ENCODE measurements at places on chromosomes 1 and 21. TPM values are rescaled to one million over a fixed set of nuclear protein-coding genes. Genes with fewer than 3 reads are reported as not detected.

GRCh38 chr1:88983791-88984559, 8.5 kb downstream of the KYAT3 start:
- no peak overlapping the region for H3K4me3 ChIP-seq
- no peaks in the 10 kb centered on the region for H3K36me3 ChIP-seq
- no peak for DNase-seq
- H3K4me1 ChIP-seq = peaks cover 45% of the 10 kb centered on the region
- H3K27ac ChIP-seq = peak overlapping the region; percentile 68

DNA sequence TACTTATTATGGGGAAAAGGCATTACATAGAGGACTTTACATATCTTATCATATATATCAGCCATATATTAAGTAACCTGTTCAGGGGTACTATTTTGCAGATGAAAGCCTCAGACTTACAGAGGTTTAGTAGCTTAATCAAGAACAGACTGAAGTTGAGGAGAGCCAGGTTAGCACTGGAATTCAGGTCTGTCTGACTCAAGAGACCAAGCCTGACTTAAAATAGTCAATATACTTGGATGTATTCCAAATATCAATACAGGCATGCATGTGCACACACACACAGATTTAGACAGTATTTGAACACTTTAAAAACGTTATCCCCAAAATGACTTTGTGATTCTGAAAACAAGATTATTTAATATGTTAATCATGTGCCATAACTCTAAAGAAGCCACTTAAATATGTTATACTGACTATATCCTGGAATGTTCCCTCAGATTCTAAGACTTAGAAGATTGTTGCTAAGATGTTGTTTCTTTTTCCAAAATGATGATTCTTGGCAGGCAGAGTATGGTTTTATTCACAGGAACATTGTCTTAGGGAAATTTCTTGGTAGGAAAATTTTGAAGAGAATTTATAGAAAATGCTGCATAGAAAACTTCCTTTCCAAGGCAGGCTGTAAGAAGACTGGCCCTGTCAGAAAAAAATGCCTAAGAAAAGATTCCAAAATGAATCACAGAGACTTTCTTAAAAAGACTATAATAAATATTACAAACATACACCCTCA, 61.6 kb downstream of the ADAMTS1 start:
- no peaks in the 10 kb centered on the region for H3K36me3 ChIP-seq
- no peaks in the 10 kb centered on the region for H3K27me3 ChIP-seq
- H3K4me1 ChIP-seq = no peaks in the 10 kb centered on the region
- no peak overlapping the region for H3K4me3 ChIP-seq

DNA sequence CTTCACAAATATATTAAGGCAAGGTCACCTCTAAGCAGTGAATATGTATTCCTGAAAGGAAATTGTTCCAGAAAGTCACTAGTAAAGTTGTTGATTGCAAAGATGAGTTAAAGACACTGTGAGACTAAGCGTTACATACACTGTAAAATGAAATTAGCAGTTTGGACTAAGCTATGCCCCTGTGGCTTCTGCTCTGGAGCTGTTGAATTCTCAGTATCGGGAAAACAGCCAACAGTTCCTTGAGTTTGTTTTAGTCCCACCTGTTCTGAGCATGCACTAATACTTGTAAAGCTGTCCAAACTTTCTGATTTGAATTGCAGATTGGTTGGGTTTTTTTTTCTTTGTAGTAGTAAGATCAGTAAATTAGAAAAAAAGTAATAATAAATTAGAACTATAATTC, 21.0 kb downstream of the ANGPTL1 start:
- no peaks in the 10 kb centered on the region for H3K27me3 ChIP-seq
- H3K27ac ChIP-seq = no peak overlapping the region
- H3K4me3 ChIP-seq = no peak overlapping the region
- DNase-seq = no peak
- no peaks in the 10 kb centered on the region for H3K4me1 ChIP-seq

DNA sequence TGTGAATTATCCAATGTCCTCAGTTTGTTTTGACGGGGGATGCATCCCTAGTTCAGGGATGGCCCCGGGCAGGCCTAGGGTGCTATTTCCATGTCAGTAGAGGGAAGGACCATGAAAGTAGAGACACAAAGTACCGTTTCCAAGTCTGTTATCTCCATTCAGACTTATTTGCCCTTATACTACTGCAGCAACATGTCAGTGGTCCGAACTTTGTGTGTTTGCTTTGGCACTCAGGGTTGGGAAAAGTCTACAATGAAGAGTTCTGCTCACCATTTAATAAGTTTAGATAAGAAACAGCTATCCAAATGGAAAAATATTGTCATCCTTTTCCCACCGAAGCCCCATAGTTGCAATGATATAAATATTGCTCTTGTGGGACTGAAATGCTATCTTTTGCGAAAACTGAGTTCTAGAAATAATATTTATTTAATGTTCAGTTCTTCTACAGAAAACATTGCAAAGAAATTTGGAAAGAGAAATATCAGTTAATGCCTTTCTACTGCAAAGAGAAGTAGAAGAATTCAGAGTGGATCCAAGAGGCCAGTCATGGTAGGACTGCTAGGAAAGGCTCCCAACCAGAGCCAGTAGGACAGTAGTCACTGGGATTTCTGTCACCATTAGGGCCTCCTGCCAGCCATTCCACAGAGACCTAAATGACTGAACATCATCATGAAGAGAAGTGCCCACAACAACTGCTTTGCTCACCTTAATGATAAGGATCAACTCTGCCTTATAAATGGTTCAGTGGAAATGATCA, 11.5 kb upstream of the AGT start:
- no peak for DNase-seq
- no peak overlapping the region for H3K27ac ChIP-seq
- no peaks in the 10 kb centered on the region for H3K27me3 ChIP-seq
- H3K36me3 ChIP-seq = no peaks in the 10 kb centered on the region

GRCh38 chr1:12402159-12402673, 172.4 kb downstream of the VPS13D start:
- no peak for DNase-seq
- peaks cover 38% of the 10 kb centered on the region for H3K36me3 ChIP-seq
- H3K27ac ChIP-seq = no peak overlapping the region
- H3K27me3 ChIP-seq = no peaks in the 10 kb centered on the region
- H3K4me3 ChIP-seq = no peak overlapping the region

DNA sequence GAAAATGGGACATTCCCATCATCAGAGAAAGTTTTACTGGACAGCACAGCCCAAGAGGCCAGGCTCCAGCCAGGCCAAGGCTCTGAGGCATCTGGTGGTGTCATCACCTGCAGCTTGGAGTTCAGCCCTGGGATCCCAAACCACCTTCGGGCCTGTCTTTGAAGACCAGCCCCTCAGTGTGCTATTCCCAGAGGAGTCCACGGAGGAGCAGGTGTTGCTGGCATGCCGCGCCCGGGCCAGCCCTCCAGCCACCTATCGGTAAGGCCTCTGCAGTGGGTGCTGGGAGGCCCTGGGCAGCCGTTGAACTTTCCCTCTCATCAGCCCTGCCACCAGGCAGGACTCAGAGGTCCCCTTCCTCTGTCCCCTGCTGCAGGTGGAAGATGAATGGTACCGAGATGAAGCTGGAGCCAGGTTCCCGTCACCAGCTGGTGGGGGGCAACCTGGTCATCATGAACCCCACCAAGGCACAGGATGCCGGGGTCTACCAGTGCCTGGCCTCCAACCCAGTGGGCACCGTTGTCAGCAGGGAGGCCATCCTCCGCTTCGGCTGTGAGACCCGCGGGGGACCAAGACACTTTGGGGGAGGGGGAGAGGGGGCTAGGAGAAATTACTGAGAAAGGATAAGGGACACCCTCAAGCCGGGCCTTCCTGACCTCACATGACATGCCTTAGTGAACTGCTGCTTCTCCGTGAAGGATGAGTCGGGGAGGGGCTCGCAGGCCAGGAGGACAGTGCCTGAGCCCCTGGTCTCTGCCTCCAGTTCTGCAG, 15.0 kb downstream of the CNTN2 start:
- peaks cover 8% of the 10 kb centered on the region for H3K4me1 ChIP-seq
- no peaks in the 10 kb centered on the region for H3K36me3 ChIP-seq
- no peak overlapping the region for H3K27ac ChIP-seq
- H3K27me3 ChIP-seq = no peaks in the 10 kb centered on the region

DNA sequence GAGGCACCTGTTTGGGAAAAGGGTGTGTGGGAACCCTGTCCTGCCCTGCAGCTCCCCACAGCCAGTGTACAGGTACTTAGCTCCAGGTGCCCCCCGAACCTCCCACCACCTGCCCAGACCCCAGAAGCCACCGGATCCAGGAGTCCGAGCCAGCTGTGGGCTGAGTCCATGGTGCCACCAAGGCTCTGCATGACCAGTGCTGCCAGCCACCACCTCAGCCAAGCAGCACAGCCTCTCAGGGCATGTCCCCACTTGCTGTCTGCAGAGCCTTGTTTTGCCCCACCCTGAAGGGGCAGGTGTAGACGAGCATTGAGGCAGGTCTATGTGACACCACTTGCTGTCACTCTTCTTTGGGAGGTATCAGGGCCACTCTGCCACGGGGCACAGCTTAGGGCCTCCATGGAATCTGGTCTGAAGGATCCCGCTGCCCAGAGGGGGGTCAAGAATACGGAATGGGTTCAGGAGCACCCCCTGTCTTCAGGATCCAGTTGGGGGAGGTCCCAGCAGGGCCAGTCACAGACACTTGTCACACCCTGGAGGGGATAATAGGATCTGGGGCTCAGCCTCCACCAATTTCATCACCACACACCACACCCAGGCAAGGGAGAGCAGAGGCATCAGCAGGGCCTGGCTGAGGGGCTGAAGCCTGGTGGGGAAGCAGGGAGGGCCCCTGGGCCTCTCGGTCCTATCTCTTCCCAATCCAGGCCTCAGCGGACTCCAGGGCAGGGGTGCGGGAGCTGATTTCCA, 27.7 kb downstream of the ARHGEF19 start:
- no peaks in the 10 kb centered on the region for H3K36me3 ChIP-seq
- H3K27me3 ChIP-seq = no peaks in the 10 kb centered on the region
- H3K4me3 ChIP-seq = no peak overlapping the region
- no peak for DNase-seq
- peak overlapping the region; percentile 83 for H3K27ac ChIP-seq

DNA sequence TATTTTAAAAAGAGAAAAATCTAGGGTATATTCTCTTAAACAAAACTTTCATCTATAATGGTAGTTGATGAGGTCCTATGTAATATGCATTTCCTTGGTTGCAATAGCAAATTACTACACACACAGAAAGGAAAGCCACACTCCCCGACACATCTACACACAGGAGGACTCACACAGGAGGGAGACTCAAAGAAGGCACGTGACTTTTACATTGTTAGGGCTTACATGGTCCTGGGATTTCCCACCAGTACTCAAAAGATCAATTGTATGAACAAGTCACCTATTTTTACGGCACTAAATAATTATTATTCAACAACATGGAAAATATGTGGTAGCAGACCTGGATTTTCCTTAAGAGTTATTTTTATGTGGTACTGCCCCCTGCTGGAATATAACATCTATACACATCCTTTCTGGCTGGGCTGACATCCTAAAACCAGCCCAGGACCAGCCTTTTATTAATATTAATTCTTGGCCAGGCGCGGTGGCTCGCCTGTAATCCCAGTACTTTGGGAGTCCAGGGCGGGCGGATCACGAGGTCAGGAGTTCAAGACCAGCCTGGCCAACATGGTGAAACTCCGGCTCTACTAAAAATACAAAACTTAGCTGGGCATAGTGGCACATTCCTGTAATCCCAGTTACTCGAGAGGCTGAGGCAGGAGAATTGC, 33.9 kb upstream of the LGALS8 start:
- no peak for DNase-seq
- H3K4me3 ChIP-seq = no peak overlapping the region
- no peak overlapping the region for H3K27ac ChIP-seq
- no peaks in the 10 kb centered on the region for H3K36me3 ChIP-seq

DNA sequence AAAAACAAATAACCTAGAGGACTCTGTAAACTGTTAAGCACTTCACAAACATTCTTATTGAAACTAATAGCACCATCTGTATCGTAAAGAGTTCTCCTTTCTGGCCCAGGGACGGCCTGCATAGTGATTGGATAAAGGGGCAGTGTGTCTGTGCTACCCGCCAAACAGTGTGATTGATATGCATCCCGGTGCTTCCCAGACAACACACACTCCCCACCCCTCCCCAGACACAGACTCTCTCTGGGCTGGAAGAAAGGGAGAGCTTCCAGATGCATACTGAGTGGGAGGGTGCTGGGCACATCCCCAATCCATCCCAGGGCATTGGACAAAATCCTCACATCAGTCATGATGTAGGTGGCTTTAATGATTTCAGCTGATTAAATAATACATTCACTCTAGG, 3.7 kb downstream of the HSD11B1 start:
- H3K4me3 ChIP-seq = no peak overlapping the region
- no peaks in the 10 kb centered on the region for H3K27me3 ChIP-seq
- no peaks in the 10 kb centered on the region for H3K36me3 ChIP-seq
- H3K4me1 ChIP-seq = no peaks in the 10 kb centered on the region
- DNase-seq = no peak

- H3K4me1 ChIP-seq = peaks cover 15% of the 10 kb centered on the region
- H3K36me3 ChIP-seq = no peaks in the 10 kb centered on the region
- no peak overlapping the region for H3K27ac ChIP-seq
- no peaks in the 10 kb centered on the region for H3K27me3 ChIP-seq
- DNase-seq = no peak
Measured at GRCh38 chr1:231032963-231033362, 7.1 kb downstream of the FAM89A start.

DNA sequence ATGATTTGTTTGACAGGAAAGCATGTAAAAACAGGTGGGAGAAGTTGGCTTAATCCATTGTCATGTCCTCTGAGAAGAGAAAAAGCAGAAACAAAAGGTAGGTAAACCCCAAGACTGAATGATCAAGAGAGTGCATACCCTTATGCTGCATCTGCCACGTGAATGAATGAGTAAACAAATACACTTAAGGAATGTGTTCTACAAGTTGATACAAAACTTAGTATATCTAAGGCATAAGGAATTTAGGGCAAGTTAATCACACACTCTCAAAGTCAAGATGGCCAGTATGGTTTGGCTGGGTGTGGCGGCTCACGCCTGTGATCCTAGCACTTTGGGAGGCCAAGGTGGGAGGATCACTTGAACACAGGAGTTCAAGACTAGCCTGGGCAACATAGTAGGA, 34.2 kb downstream of the HMCN1 start:
- H3K4me3 ChIP-seq = no peak overlapping the region
- no peaks in the 10 kb centered on the region for H3K27me3 ChIP-seq
- no peak overlapping the region for H3K27ac ChIP-seq
- H3K4me1 ChIP-seq = no peaks in the 10 kb centered on the region
- no peak for DNase-seq

- no peaks in the 10 kb centered on the region for H3K36me3 ChIP-seq
- H3K27ac ChIP-seq = no peak overlapping the region
- DNase-seq = no peak
- no peaks in the 10 kb centered on the region for H3K27me3 ChIP-seq
- H3K4me3 ChIP-seq = no peak overlapping the region
Measured at GRCh38 chr1:154871374-154871773, 1.3 kb upstream of the KCNN3 start.

GRCh38 chr1:7127322-7128075, 342.2 kb downstream of the CAMTA1 start:
- DNase-seq = no peak
- H3K4me3 ChIP-seq = no peak overlapping the region
- no peaks in the 10 kb centered on the region for H3K27me3 ChIP-seq
- no peaks in the 10 kb centered on the region for H3K4me1 ChIP-seq

The LY9 gene
- 4.7 TPM for total RNA-seq

The RAB3B gene
- 2.0 TPM for total RNA-seq

The HES2 gene
- 44.7 TPM for total RNA-seq

The CELF3 gene
- 0.25 TPM for total RNA-seq

The ICOSLG gene
- 6.4 TPM for total RNA-seq

The SELL gene
- not detected for total RNA-seq

The RNF220 gene
- total RNA-seq = 52.5 TPM

The NUF2 gene
- 2.0 TPM for total RNA-seq

The CALML6 gene
- 0.49 TPM for total RNA-seq

The EFNA3 gene
- total RNA-seq = 22.3 TPM

The TNFSF4 gene
- 0.74 TPM for total RNA-seq

The SLC25A33 gene
- total RNA-seq = 6.4 TPM

The ELK4 gene
- 24.1 TPM for total RNA-seq

The FAM163A gene
- total RNA-seq = 2.5 TPM
